ENCODE measurements at places on chromosomes 7 and 10.
A peak's percentile ranks its signal among the peaks of the same experiment; 100 is the strongest.

- no peak for DNase-seq
Measured at GRCh38 chr7:77288676-77289320, 89.2 kb upstream of the FGL2 start.

DNA sequence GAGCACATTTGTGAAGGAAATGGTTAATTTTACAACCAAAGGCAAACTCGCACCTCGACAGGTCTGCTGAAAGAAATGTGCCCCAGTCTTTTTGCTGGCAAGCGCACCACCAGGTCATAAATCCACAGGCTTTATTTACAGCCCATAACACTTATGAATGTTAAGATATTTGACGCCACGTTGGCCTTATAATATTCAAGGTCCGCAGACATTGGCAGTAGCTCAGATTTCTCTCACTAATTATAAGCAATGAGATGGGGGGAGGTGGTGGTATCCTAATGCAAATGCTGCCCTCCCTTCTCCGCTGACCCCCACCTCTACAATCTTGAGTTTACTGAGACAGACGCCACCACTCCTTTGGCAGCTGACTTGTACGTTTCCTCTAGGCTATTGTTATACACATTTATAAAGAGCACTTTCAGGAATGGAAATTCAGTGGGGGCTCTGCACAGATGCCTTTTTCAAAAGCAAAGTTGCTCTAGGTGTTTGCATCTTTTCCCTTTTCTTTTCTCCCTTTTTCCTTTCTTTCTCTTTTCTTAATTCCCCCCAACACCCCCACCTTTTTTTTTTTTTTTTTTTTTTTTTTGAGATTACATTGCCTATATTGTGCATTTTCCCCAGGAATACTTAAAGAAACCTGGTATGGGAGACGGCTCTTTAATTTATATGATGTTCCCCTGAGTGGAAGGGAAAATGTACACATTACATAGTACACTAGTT is 6.7 kb downstream of the TCF7L2 start:
- DNase-seq: peak; percentile 33

- DNase-seq: no peak
Measured at GRCh38 chr10:118985576-118985975, 43.9 kb upstream of the NANOS1 start.

DNA sequence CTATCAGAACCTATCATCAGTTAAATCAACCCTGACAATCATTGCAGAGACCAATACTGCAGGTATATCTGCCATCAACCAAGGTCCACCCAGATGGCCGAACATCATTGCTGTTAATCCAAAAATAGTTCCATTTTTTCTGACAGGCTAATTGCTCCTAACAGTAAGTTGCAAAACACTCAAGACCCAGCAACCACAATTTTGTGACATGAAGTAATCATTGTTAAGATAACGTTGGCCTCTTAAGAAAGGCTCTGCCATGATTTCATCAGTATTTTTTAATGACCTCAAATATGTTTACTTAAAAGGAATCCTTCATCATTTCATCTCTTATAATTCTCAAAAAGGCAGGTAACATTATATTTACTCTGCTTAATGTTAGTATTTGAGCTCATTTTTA is 553.4 kb upstream of the POM121L12 start:
- no peak for DNase-seq

- no peak for DNase-seq
Measured at GRCh38 chr7:154879629-154880028, 123.3 kb downstream of the PAXIP1 start.

DNA sequence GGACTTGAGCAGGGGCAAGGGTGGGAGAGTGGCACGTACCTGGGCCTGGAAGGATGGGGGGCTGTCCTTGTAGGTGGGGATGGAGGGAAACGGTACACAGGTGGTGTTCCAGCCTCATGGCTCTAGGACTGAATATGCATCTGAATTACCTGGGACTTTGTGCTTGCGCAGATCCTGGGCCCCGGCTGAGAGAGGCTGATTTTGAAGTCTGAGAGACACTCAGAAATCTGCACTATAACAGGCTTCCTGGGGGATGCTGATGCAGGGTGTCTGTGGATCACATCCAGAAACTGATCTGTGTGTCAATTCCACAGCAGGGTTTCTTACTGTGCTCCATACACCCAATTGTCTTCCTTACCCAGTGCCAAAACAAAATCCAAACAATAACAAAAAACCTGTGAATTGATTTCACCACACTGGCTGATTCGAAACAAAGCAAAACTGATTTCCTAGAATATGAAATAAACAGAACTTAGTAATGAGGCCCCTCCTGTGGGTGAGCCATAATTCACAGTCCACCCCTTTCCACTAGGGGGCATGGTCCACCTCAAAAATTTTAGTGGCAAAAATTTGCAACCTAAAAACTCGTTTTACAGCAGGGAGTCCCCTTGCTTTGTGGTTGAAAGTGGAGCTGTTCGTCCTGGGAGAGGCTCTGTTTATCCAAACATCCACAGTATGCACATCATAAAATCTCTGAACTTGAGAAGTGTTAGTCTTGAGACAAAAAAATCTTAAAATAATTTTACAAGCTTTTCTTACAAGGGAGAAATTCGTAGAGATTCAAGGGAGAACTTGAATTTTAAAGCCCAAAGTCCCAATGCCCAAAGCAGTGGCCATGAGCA is 32.0 kb upstream of the PLEKHA1 start:
- DNase-seq: peak; percentile 62

DNA sequence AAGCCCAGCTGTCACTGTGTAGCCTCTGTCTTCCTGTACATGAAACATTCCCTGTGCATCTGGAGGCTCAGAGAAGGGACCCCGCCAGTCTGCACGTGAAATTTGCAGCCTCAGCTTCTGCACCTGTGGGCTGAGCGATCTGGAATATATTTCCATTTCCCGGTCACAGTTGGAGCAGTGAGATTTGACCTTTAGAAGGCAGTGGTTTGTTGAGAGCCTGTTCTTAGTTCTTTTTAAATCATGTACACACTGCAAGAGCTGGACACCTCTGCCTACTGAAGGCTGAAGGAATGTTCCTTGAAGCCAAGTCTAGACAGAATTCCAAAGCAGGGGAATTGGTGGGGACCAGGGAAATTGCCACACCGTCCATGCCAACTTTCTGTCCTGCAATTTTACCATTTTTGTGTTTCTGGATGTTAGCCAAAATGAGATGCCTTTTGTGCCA is 706.6 kb downstream of the INHBA start:
- DNase-seq: no peak

- DNase-seq: peak; percentile 37
Measured at GRCh38 chr7:132390705-132391104, 185.6 kb downstream of the PLXNA4 start.

DNA sequence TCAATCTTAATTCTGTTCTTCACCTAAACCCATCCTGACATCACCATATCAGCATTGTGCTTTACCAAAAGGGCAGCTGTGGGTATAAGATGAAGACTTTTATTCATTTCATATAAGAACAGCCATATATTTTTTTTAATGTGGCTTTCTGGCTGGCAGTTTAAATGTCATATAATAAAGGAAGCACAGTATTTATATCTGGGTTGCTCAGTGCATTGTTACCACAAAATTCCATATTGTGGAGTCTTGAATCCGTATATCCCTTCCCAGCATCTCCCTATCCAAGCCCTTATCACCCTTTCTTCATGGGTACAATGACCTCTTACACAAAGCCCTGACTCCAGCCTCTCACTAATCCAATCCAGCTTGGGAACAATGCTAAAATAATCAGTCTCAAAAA is 125.8 kb downstream of the RAPGEF5 start:
- no peak for DNase-seq

DNA sequence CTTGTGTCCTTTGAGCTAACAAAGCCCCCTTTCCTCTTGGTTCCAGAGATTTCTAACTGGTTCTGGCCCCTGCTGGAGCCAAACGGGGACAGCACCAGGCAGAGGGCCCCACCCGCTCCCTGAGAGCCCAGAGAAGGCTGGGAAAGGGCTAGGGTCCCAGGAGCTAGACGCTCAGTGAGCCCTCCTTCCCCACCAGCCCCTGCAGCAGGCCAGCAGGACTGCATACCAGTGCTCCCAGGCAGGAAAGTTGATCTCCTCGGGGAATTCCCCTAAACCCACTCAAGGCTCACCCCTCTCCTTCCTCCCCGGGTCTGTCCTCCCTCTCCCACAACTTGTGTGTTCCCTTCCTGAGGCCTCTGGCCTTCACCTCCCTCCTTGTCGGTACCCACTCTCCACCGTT is 47.7 kb downstream of the PAX2 start:
- no peak for DNase-seq

GRCh38 chr7:132402751-132403245 is 173.5 kb downstream of the PLXNA4 start:
- DNase-seq: no peak

GRCh38 chr10:126350216-126350992 is 37.9 kb downstream of the ADAM12 start:
- peak; percentile 96 for DNase-seq

- DNase-seq: peak; percentile 73
Measured at GRCh38 chr10:84352251-84352842, 24.0 kb downstream of the CCSER2 start.

- peak; percentile 49 for DNase-seq
Measured at GRCh38 chr10:119602241-119603095, 5.7 kb upstream of the TIAL1 start.

DNA sequence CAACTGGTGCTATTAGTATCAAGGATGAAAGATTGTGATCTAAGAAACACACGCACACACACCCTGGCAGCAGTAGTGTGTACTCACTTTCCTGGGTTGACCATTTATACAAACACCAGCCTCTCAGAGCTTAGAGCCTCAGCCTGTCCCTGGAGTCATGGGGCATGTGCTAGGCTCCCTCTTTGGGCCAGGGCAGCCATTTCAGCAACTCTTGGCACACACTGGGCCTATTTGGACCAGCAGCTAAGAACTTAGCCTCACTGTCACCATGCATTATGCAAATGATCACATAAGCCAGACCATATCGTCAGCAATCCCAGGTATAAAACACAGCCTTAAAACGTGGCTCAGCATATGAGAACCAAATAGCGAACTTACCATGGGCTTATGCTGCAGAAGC is 51.3 kb downstream of the GLI3 start:
- DNase-seq: no peak

DNA sequence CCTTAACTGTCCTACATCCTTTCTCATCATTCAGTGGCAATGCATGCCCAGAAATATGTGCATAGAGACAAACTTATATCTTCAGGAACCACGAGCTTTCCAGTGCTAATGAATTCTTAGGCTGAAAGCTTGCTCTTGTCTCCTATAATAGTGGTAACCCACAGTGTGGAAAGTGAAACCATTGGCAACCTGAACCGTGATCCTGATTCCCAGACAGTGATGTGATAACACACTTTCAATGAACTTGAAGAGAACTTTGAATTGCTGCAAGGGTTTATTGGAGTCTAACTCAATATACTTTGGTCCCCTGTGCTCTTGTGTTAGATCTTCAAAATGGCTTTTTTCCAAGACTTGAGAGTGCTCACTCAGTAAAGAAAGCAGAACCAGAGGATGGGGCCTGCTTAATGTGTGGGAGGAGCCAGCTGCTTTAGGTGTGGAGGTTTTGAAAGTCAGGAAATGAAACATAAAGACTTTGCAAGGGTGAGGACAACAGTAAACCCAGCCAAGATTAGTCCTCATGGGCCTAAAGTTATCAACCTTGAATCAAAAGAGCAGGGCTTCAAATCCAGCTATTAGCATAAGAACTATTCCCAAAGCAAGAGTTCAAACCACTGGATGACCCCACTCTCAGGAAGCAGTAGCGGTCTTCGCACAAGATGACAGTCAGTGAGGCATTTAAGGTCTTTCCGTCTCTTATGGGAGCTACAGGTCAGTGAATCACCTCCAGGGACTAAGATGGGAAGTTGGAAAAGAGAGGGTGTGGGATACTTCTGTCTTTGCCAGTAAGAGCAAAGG is 332.4 kb upstream of the NRP1 start:
- no peak for DNase-seq

DNA sequence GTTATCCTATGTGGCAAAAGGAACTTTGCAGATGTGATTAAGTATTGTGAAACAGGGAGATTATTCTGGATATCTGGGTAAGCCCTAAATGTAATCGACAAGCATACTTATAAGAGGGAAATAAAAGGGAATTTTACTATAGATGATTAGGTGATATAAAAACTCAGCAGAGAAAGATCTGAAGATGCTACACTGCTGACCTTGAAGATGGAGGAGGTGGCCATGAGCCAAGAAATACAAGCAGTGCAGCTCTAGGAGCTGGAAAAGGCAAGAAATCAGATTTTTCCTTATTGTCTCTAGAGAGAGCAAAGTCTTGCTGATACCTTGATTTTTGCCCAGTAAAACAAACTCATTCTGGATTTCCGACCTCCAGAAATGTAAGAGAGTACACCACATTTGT is 67.7 kb downstream of the BRAF start:
- no peak for DNase-seq

- DNase-seq: no peak
Measured at GRCh38 chr10:58189269-58189668, 78.4 kb downstream of the IPMK start.

- no peak for DNase-seq
Measured at GRCh38 chr10:80617807-80618206, 80.1 kb downstream of the SH2D4B start.

DNA sequence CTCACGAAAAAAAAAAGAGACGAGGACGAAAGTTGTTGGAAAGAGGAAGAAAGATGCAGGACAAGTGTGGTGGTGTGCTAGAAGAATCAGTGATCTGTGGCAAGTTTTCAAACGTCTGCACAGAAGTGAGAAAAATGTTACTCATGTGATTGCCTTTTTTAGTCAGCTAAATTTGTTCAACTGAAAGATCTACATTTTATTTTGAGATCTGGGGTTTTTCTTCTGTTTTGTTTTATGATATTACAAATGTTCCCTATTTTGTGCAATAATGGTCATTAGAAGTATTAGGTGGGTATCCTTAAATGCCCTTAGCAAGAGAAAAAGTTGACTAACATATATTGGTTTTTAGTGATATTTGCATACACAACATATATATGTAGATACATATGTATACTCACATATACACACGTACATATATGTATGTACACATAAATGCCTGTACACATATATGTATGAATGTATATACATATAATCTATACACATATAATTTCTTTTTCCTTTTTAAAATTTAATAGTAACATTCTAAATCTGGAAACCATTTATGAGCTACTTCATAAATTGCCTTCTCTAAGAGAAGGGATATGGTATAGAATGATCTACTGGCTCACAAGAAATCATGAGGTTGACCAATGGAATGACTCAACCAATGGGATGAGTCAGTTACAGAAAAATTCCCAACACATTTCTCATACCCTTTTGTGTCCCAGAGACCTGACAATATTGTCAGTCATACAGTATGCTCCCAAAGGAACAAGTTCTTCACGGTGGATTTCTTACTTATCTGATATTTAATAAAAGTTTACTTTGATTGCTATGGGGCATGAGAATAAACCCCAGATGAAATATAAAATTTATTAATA is 38.4 kb downstream of the SLC39A12 start:
- DNase-seq: peak; percentile 92

DNA sequence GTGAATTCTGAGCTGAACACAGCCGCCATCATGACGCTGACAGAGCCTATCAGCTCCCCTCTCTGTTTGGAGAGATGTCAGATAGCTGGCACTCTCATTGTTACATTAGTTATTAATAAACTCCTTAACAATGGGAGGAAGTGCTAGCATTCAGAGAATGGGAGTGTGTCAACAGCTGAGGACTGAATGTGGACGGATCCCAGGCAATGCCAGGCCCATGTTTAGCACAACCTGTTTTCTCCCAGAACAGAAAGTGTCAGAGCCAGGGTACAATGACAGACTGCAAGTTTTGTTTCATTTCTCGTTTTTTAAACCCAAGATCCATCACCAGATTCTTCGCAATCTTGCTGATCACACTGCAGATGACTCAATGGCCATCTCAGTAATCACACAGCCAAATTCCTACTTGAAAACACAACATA is 99.6 kb downstream of the PRPF18 start:
- DNase-seq: no peak

Data from ELR (cell line).